ENCODE measurements at places on chromosomes 7 and 10. TPM values are rescaled to one million over a fixed set of nuclear protein-coding genes. Genes with fewer than 3 reads are reported as not detected.

VSTM2A gene
- total RNA-seq, result not detected

NPFFR1 gene
- not detected for total RNA-seq

TLL2 gene
- total RNA-seq, result not detected

PKD2L1 gene
- total RNA-seq, result not detected

ACTR3C gene
- total RNA-seq, result 17.2 TPM

MYL7 gene
- total RNA-seq, result not detected

ARHGEF35 gene
- 3.5 TPM for total RNA-seq

SKIDA1 gene
- 0.10 TPM for total RNA-seq

STEAP1 gene
- not detected for total RNA-seq

MALRD1 gene
- total RNA-seq, result not detected

TIMM23 gene
- total RNA-seq, result 32.1 TPM

TRPV5 gene
- not detected for total RNA-seq

LRRC4 gene
- not detected for total RNA-seq

BUD31 gene
- total RNA-seq, result 130 TPM

PDK4 gene
- total RNA-seq, result not detected

HSPB1 gene
- 23.0 TPM for total RNA-seq

GPNMB gene
- not detected for total RNA-seq

SYT15 gene
- 0.67 TPM for total RNA-seq

LBX1 gene
- total RNA-seq, result not detected

IFIT1 gene
- 6.1 TPM for total RNA-seq

IRF5 gene
- 13.5 TPM for total RNA-seq

C7orf33 gene
- not detected for total RNA-seq

SERPINE1 gene
- total RNA-seq, result 0.39 TPM

CNPY1 gene
- total RNA-seq, result not detected

CCDC172 gene
- total RNA-seq, result not detected

SHTN1 gene
- 2.4 TPM for total RNA-seq

NUP42 gene
- total RNA-seq, result 25.6 TPM
